NCI-H748 treated with DMSO at 0.1 percent for 48 hours (cell line): ENCODE measurements at places on chromosomes 12 and 14.
A peak's percentile ranks its signal among the peaks of the same experiment; 100 is the strongest.

GRCh38 chr14:90782892-90783291 is 33.3 kb downstream of the TTC7B start:
- no peak for DNase-seq

DNA sequence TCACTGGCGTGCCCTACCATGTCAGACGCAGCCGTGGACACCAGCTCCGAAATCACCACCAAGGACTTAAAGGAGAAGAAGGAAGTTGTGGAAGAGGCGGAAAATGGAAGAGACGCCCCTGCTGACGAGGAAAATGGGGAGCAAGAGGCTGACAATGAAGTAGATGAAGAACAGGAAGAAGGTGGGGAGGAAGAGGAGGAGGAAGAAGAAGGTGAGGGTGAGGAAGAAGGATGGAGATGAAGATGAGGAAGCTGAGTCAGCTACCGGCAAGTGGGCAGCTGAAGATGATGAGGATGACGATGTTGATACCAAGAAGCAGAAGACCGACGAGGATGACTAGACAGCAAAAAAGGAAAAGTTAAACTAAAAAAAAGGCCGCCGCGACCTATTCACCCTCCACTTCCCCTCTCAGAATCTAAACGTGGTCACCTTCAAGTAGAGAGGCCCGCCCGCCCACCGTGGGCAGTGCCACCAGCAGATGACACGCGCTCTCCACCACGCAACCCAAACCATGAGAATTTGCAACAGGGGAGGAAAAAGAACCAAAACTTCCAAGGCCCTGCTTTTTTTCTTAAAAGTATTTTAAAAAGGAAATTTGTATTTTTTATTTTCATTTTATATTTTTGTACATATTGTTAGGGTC is 13.2 kb downstream of the TRIP11 start:
- DNase-seq: no peak

GRCh38 chr12:77489331-77489970 is 341.2 kb upstream of the NAV3 start:
- no peak for DNase-seq

GRCh38 chr12:99522456-99522855 is 125.1 kb upstream of the GARIN6 start:
- no peak for DNase-seq

GRCh38 chr12:80313209-80313608 is 130.8 kb upstream of the PTPRQ start:
- DNase-seq: peak; percentile 67

- DNase-seq: no peak
These were observed 335.0 kb downstream of the PCNX1 start for GRCh38 chr14:71242237-71242748.

DNA sequence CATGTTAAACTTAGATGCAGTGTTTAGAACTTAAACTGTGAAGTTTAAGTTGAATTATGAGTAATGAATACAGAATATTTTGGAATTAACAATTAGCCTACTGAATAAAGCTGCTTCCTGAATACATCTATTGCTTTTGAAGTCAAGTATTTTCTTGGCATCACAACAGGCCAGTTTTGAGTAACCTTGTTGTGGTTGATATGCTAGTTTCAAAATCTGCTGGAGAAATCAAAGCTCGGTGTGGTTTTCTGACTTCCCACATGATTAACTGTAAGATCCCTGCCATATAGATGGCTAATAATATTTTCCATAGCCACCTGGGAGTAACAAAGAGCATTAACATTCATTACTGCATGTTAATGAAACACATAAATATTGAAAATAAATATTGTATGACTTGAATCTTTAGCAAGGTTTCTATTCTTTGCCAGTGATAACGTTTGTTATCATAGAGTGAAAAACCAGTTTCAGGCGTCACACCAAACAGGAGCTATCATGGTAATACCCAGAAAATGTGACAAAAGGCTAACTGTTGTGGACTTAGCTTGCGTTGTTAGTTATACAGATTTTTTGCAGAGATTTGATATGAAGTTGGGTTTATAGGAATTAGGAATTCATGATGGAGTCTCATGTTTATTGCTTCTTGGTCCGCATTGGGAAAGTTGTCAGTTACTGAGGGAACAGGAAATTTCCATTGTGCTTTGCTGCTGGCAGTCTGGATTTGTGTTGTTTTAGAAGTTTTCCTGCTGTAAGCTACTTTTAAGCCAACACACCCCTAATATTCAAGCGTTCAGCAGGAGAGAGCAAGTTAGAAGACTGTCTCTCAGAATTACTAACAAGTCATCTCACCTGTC is 32.1 kb downstream of the PPFIBP1 start:
- DNase-seq: no peak

GRCh38 chr14:73851567-73852382 is at the start of gene PTGR2:
Gene PTGR2 (plus strand): TSS chr14:73851831. CDS start chr14:73858863, 7,032 bp downstream.
- peak; percentile 87 for DNase-seq

GRCh38 chr12:32809846-32810245 is 54.1 kb upstream of the YARS2 start:
- DNase-seq: no peak

- DNase-seq: no peak
These were observed 485.6 kb downstream of the FLRT2 start for GRCh38 chr14:86015511-86015910.

DNA sequence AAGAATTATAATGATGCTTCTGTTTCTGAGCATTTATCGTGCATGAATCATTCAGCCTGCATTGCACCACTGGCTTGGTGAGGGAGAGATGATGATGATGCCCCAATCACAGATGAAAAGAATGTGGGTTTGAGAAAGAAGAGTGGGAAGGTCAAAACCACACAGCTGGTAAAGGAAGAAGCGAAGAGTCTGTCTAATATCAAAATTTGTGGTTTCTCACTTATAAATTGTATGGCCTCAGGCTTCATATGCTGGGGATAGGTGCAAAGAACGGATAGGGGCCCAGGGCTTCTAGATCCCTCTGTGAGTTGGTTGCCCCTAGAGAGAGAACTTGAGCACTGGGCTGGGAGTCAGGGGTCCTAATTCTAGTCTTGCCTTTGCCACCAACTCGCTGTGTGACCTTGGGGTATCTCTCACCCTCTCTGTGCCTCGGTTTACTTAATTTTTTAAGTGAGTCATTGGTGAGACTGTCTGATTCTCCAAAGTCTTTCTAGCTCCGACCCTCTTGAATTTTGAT is 2.2 kb downstream of the OASL start:
- no peak for DNase-seq

- DNase-seq: no peak
These were observed 139.5 kb upstream of the AMIGO2 start for GRCh38 chr12:47219243-47219642.

DNA sequence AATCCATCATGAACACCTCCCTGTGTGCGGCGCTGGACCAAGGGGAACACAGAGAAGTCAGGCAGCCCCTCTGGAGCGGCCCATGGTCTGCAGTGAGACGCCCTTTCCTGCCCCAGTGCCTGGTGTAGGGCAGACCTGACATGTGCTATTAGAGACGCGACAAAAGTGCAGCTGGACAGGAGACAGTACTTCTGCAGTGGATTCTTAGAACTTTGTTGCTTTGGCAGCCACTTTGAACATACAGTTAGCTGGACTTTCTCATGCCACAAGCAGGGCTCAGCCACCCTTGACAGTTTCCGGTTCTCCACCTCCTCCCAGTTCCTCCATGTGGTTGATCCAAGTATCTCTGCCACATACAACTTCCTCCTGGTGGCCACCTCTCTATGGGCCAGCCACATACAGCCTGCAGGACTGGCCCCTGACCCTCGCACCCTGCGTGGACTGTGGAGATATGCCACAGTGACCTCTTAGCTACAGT is 45.9 kb downstream of the LGMN start:
- DNase-seq: no peak

DNA sequence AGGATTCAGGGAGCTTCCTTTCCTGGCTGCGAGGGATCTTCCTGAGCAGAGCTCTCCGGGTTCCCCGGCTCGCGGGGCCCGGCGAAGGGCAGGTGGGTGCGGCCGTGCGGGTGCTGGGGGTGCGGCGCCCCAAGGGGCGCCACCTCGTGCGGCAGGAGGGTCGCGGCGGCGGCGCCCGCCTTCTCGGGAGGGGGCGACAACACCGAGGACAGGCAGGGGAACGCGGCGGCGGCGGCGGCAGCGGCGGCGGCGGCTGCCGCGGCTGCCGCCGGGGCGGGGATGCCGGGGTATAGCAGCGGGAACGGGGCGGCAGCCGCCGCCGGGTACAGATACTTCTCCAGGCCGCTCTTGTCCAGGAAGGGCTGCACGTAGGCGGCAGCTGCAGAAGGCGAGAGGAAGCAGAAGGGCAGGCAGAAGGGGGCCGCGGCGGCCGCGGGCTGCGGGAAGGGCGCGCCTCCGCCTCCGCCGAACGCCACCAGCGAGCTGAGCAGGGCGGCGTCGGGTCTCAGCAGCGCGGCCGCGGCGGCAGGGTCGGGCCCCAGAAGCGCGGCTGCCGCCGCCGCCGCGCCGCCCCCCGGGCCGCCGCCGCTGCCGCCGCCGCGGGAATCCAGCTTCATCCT is 2.7 kb downstream of the BHLHE41 start:
- no peak for DNase-seq

GRCh38 chr14:37746140-37746832 is 150.9 kb downstream of the TTC6 start:
- DNase-seq: no peak

GRCh38 chr12:67832155-67832554 is 157.1 kb upstream of the IFNG-AS1 start:
- no peak for DNase-seq

DNA sequence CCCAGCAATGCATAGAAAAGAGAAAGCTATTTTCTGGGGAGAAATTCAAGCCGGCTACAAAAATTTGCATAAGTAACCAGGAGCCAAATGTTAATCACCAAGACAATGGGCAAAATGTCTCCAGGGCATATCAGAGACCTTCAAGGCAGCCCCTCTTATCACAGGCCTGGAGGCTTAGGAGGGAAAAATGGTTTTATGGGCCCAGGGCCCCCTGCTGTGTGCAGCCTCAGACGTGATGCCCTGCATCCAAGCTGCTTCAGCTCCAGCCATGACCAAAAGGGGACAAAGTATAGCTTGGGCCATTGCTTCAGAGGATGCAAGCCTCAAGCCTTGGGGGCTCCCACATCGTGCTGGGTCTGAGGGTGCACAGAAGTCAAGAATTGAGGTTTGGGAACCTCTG is 15.8 kb downstream of the TMEM233 start:
- no peak for DNase-seq

GRCh38 chr12:110860833-110861296 is 14.1 kb downstream of the CCDC63 start:
- DNase-seq: no peak

GRCh38 chr14:34251662-34252061 is 210.4 kb downstream of the SPTSSA start:
- no peak for DNase-seq

DNA sequence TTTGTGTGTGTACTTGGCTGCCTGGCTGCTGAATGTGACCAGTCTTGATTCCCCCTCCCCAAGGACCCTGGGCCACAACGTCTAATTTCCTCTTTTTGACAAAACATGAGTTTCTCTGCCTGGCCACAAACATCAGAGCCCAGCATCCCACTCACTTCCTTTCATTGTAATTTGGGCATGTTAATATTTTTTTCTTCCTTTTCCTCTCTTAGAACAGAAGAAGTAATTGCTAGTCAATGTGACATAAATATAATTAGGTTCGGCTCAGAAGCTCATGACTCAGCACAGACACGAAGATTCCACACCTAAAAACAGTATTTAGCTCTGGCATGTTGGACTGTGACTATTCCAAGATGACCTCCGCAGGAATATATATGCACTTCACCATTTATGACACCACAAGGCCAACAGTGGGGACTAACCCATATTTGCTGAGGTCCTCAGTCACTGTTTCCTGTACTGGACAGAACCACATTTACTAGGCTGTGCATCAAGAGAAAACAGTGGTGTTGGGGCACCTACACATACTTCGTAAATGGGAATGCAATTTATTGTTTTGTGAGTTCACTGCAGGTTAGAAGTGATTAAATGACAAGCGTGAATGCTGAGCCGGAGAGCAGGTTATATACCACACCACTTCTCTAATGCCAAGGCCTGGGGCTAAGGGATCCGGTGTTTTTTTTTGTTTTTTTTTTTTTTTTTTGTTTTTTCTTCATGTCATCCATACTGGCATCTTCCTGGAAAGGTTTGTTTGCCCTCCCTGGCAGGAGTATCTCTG is 4.2 kb downstream of the GSG1 start:
- DNase-seq: no peak

- no peak for DNase-seq
These were observed 5.5 kb upstream of the TC2N start for GRCh38 chr14:91872517-91873470.

GRCh38 chr14:61578745-61579144 is 116.6 kb upstream of the HIF1A start:
- DNase-seq: no peak

DNA sequence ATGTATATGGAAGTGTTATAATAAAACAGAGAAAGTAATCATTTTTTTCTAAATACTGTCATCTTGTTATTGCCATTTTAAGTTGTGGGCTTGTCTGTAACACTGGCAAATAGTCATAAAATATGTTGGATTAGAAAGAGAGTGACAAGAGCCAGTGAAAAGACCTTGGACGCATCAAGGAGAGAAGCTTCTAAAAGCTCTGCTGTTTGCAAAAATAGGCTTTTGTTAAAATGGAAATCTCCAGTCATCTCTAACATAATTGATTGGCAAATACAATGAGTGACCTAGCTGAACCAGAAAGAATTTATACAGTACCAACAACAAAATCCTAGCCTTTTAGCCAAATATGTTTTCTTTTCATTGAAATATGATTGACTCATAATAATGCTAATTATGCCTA is 245.8 kb upstream of the RMST start:
- DNase-seq: peak; percentile 56

- no peak for DNase-seq
These were observed 233.6 kb downstream of the C12orf50 start for GRCh38 chr12:87795555-87795954.

- DNase-seq: no peak
These were observed 7.5 kb upstream of the PAX9 start for GRCh38 chr14:36653962-36654793.

DNA sequence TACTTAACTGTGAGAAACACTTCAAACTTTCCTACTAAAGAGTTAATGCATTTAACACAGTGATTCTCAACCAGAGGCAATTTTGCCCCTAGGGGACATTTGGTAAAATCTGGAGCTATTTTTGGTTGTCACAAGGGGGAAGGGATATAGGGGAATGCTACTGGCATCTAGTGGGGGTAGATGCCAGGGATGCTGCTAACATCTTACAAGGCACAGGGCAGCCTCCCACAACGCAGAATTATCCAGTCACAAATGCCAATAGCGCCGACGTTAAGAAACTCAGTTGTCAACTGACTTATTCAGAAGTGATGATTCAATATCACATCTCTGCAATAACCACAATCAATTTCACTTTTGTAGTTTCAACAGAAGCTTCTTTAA is 2.0 kb downstream of the EEA1 start:
- DNase-seq: no peak
